ENCODE measurements at places on chromosomes 3 and 15. TPM values are rescaled to one million over a fixed set of nuclear protein-coding genes. Genes with fewer than 3 reads are reported as not detected.

DNA sequence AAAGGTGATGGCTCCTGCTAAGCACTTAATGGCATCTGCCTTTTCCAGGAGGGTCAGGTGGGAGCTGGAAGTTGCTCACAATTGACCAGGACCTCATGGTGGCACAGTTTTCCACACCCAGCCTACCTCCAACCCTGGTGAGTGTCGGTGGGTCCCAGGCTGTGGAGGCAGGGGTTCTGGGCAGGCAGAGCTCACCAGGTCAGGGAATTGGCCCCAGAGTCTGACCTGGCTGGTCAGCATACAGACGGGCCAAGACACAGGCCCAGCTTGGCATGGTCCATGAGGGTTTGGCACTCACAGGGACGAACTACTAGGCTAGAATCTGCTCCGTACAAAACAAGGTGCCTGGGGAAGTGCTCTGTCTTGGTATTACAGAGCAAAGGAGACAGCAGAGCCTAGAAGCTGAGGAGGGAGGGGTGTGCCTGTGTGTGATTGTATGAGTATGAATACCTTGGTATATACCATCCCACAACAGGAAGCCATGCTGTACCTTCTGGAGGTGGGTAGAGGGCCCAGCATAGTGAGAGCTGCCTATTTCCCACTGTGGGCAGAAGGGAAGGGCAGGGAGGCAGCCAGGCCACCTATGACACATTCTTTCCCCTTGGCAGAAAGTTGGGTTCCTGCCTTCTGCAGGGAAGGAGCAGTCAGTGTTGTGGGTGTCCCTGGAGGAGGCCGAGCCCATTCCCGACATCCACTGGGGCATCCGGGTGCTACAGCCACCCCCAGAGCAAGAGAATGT lies 6.5 kb downstream of the APEH start:
- H3K36me3 ChIP-seq: peaks cover 94% of the 10 kb centered on the region
- no peak overlapping the region for H3K4me3 ChIP-seq
- no peak overlapping the region for H3K27ac ChIP-seq

GRCh38 chr3:51500632-51501131 lies 867 bp upstream of the DCAF1 start:
- peak overlapping the region; percentile 94 for H3K27ac ChIP-seq
- peak overlapping the region; percentile 24 for H3K4me3 ChIP-seq
- no peaks in the 10 kb centered on the region for H3K27me3 ChIP-seq
- no peak for DNase-seq

- no peak for DNase-seq
- no peak overlapping the region for H3K4me3 ChIP-seq
- H3K4me1 ChIP-seq: no peaks in the 10 kb centered on the region
- H3K27ac ChIP-seq: no peak overlapping the region
These were observed 117.8 kb upstream of the MNS1 start for GRCh38 chr15:56582785-56583184.

GRCh38 chr3:25508901-25509300 lies 80.8 kb downstream of the RARB start:
- H3K4me1 ChIP-seq: no peaks in the 10 kb centered on the region
- H3K36me3 ChIP-seq: no peaks in the 10 kb centered on the region
- no peaks in the 10 kb centered on the region for H3K27me3 ChIP-seq
- no peak for DNase-seq
- H3K4me3 ChIP-seq: no peak overlapping the region
- peak overlapping the region; percentile 29 for H3K27ac ChIP-seq

DNA sequence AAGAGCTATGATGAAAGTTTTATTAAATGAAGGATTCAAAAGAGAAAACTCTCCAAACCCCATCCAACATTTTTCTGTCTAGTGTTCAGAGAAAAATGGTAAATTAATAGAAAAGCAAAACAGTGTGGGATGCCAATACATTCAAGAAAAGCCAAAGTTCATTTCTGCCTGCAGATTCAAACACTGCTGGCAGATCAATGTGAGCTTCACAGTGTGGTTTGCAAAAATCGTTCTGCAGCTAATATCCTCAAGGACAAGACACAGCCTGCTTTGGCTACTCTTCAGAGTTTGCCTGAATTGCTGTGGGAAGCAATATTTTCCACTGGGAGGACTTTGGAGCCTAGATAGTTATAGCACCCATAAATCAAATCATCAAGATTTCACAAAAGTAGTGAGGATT lies 619.9 kb upstream of the SUCLG2 start:
- DNase-seq: no peak
- H3K27ac ChIP-seq: no peak overlapping the region
- no peak overlapping the region for H3K4me3 ChIP-seq
- no peaks in the 10 kb centered on the region for H3K27me3 ChIP-seq
- no peaks in the 10 kb centered on the region for H3K36me3 ChIP-seq

DNA sequence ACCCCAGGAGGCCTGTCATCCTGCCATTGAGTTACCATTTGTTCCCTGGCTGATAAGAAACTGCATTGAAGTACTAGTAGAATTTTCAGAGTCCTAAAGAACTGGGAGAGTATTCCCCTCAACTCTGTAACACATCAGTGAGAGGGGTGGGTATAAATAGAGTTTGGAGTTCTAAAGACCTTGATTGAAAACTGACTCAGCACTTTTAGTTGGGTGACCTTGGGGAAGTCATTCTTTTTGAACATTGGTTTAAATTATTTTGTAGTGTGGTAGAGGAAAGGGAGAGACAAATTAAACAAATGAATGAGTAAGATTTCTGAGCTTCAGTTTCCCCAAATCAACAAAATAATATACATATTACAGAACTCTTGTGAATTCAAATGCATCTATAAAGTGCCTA lies 344.5 kb upstream of the THBS1 start:
- no peak overlapping the region for H3K27ac ChIP-seq
- no peak for DNase-seq
- H3K27me3 ChIP-seq: no peaks in the 10 kb centered on the region
- no peaks in the 10 kb centered on the region for H3K4me1 ChIP-seq
- H3K36me3 ChIP-seq: no peaks in the 10 kb centered on the region

DNA sequence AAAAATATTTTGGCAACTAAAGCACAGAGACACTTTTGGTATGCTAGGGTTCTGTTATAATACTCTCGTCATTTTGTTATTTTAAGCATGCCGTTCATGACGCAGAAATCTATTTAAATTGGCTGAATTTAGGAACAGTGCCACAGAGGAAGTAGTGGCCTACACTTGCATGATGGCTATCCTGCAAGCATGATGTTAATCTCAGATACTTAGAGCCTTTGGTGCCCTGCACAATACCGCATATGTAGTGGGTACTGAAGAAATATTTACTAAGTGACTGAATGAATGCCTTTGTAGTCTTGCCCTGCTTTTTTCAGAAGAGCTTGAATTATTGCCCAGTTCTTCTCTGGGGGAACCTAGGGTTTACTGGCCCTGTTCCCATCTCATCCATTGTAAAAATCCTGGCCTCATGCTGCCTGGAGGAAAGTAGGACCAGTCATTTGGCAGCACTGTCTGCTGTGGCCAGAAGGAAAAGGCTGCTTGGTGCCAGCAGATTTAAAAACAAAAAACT lies 79.0 kb downstream of the SERPINI1 start:
- peak overlapping the region; percentile 17 for H3K27ac ChIP-seq
- DNase-seq: peak; percentile 94
- no peaks in the 10 kb centered on the region for H3K36me3 ChIP-seq
- H3K4me1 ChIP-seq: peaks cover 8% of the 10 kb centered on the region
- no peak overlapping the region for H3K4me3 ChIP-seq

GRCh38 chr3:5840056-5840455 lies 652.5 kb downstream of the EDEM1 start:
- no peaks in the 10 kb centered on the region for H3K4me1 ChIP-seq
- no peak overlapping the region for H3K27ac ChIP-seq
- H3K36me3 ChIP-seq: no peaks in the 10 kb centered on the region
- H3K4me3 ChIP-seq: no peak overlapping the region
- H3K27me3 ChIP-seq: no peaks in the 10 kb centered on the region
- no peak for DNase-seq

GRCh38 chr3:38276081-38276916 lies 5.8 kb upstream of the SLC22A14 start:
- no peak overlapping the region for H3K4me3 ChIP-seq
- H3K4me1 ChIP-seq: no peaks in the 10 kb centered on the region
- H3K27me3 ChIP-seq: no peaks in the 10 kb centered on the region
- H3K27ac ChIP-seq: no peak overlapping the region
- DNase-seq: no peak

GRCh38 chr3:66326340-66326739 lies 105.5 kb downstream of the SLC25A26 start:
- no peak overlapping the region for H3K27ac ChIP-seq
- no peaks in the 10 kb centered on the region for H3K27me3 ChIP-seq
- no peaks in the 10 kb centered on the region for H3K4me1 ChIP-seq
- H3K4me3 ChIP-seq: no peak overlapping the region
- H3K36me3 ChIP-seq: no peaks in the 10 kb centered on the region

- H3K27ac ChIP-seq: no peak overlapping the region
- peaks cover 6% of the 10 kb centered on the region for H3K4me1 ChIP-seq
- no peaks in the 10 kb centered on the region for H3K27me3 ChIP-seq
- peak; percentile 14 for DNase-seq
- no peaks in the 10 kb centered on the region for H3K36me3 ChIP-seq
These were observed 198.4 kb downstream of the EBLN2 start for GRCh38 chr3:73259856-73260255.

DNA sequence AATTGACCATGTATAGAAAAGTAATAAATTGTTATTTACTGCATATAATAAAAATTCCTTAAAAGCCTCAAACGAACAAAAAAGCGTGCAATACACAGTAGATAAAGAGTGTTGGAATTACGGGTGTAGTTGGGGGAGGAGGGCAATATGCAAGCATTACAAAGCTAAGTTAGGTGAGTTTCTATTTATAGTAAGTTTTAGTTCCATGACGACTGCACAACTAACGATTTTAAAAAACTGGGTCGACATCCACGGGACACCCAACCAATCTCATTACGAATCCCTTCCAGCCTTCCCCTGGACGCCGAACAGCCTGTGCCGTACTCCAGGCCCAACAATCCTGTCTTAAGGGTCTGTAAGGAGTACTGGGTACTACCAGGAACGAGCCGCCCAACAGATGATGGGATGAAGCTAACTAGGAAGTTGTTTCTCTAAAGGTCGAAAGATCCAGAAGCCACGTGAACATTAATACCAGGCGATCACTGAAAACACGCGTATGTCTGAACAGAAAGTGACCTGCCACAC lies 677 bp downstream of the POLQ start:
- no peaks in the 10 kb centered on the region for H3K27me3 ChIP-seq
- no peaks in the 10 kb centered on the region for H3K36me3 ChIP-seq
- DNase-seq: no peak
- peaks cover 8% of the 10 kb centered on the region for H3K4me1 ChIP-seq

DNA sequence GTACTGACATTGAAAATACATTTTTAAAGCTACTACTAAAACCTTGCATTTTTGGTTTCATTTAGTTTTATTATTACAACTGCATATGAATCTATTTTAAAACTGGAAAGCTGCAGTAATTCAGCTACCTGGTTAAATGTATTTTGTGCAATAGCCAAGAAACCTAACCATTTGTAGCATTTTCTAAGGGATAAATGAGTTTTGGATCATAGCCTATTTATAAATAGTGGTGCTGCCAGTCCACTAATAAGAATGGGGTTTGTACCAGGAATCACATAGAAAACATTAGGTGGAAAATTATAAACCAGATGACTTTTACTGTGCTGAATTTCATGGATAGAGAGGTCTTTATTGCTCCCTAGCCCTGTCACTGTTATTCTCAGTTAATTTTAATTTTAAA lies 454.7 kb downstream of the DIPK2A start:
- H3K4me3 ChIP-seq: no peak overlapping the region
- H3K27ac ChIP-seq: no peak overlapping the region
- DNase-seq: no peak

- H3K36me3 ChIP-seq: no peaks in the 10 kb centered on the region
- DNase-seq: no peak
- no peaks in the 10 kb centered on the region for H3K4me1 ChIP-seq
- H3K4me3 ChIP-seq: no peak overlapping the region
- H3K27ac ChIP-seq: no peak overlapping the region
- H3K27me3 ChIP-seq: no peaks in the 10 kb centered on the region
These were observed 60.6 kb upstream of the GAP43 start for GRCh38 chr3:115562636-115563267.

- no peak for DNase-seq
- H3K27me3 ChIP-seq: no peaks in the 10 kb centered on the region
- no peak overlapping the region for H3K27ac ChIP-seq
- H3K36me3 ChIP-seq: no peaks in the 10 kb centered on the region
- peaks cover 21% of the 10 kb centered on the region for H3K4me1 ChIP-seq
These were observed 2.1 kb downstream of the RNU5B-1 start for GRCh38 chr15:65306551-65306950.

GRCh38 chr15:40593588-40594428 lies at the start of gene KNL1:
KNL1 (plus strand) TSS chr15:40594249; CDS start chr15:40602932, 8,683 bp downstream.
- no peaks in the 10 kb centered on the region for H3K36me3 ChIP-seq
- peak; percentile 99 for DNase-seq

DNA sequence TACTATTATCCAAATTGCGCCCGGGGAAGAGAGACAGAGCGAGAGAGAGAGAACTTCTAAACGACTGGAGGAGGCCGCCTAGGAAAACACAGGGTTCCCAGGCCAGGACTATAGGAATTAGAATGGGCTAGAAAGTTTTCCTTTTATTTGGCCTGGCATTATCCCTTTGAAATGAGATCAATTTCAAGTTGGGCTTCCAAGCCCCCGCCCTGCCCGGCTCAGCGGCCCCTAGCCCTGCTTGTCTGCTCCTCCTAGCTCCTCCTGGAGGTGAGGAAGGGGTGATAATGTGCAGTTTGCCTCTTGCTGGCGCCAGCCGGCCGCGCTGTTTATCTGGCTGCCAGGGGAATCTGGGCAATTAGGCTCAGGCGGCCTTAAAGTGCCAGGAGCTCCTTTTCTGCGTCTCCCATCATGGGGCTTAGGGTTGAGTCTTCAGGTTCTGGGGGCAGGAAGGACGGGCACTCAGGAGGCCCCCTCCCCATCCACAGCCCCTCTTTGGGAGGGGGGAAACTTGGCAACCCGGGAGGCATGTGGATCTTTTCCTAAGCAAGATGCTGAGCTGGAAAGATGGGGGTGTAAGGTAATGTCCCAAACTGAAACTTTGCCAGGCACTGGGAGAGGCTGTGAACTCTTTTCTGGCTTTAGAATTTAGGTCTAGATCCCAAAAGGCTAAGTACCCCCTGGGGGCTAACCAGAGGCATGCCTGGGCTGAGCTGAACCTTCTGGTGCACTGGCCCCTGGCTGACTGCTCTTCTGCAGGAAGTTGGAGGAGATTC lies 5.5 kb downstream of the SMAD6 start:
- peaks cover 7% of the 10 kb centered on the region for H3K27me3 ChIP-seq
- H3K36me3 ChIP-seq: peaks cover 8% of the 10 kb centered on the region
- H3K27ac ChIP-seq: peak overlapping the region; percentile 65
- peaks cover 42% of the 10 kb centered on the region for H3K4me1 ChIP-seq
- H3K4me3 ChIP-seq: no peak overlapping the region

DNA sequence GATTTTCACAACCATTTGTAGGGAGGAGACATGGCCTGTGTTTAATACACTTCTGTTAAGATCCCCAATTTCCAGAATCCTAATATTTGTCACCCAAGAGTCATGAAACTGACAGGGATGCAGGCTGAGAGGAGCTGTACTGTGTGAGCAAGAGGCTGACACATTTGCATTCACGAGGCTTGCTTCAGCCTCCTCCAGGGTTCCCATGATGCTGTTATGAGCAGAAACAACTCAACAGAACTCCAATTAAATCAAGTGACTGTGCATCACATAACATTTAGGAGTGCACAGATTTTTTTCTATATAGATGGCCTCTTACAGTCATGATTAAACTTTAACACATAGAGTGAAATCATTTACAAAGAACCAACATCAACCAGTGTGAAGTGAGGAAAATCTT lies 292.3 kb upstream of the STT3B start:
- no peak for DNase-seq
- no peaks in the 10 kb centered on the region for H3K36me3 ChIP-seq
- H3K27me3 ChIP-seq: no peaks in the 10 kb centered on the region
- H3K27ac ChIP-seq: no peak overlapping the region

Gene PP2D1
- not detected for total RNA-seq

Gene FRMD5
- 8.9 TPM for total RNA-seq

Gene FHIT
- total RNA-seq: 6.9 TPM

Gene GUCA1C
- total RNA-seq: not detected

Gene OR5K2
- total RNA-seq: not detected

Gene AMT
- total RNA-seq: 16.4 TPM

Measured in spinal cord (tissue), 10 donors.